T-cell (primary cell): ENCODE measurements at places on chromosomes 3 and 15. TPM values are rescaled to one million over a fixed set of nuclear protein-coding genes. Genes with fewer than 3 reads are reported as not detected.

DNA sequence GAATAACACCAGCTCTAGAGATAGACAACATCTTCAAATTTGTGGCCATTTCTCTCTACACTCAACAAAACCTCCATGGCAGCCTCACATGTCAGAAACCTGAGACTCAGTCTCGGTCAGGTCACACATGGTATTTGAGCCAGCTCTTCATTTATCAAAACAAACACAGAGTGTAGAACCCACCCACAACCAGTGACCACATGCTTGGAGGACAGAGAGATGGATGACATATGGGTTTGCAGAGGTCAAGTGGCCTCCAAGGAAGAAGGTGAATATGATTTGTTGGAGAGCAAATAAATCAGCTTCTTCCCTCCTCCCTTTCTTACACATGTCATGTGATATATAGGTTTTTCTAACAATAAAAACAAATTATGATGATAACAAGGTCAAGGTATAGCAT, 278.1 kb upstream of the LRTM1 start:
- DNase-seq, result no peak

UCN2 gene
- not detected for total RNA-seq

DNA sequence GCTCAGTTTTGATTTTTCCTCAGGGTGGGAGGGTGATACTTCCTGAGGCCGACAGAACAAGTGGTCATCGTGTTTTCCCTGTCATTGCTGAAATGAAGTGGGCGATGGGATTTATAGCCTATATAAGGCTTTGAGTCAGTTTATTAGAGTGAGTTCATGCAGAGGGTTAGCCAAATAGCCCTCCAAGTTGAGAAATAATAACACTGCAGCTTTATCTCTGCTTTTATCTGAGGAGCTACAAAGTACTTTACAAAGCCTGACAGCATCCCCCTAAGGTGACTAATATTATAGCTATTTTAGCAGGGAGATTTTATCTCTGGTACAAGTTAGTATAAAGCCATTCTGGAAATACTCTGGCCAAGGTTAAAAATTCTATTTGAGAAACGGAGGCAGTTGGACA, 389.6 kb downstream of the MFSD1 start:
- no peak for DNase-seq

GOLGA8R gene
- total RNA-seq, result 4.0 TPM

DNA sequence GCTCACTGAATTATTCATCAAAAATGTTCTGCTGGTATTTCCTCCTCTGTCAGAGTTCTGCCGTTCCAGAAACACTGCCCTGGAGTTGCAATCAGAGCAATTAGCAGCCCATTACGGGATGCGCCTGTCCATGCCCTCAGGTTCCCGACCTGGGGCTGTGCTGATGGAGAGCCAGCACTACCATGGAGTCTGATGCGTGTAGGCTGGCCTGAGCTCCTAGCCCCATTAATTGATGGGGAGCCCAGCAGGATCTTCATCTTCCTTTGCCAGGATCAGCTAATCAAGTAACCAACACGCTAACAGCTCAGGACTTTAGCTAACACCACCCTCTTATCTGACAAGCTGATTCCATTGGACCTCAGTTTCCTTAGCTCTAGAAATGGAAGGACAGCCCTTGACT, 164.2 kb downstream of the ABHD5 start:
- DNase-seq, result no peak

DNA sequence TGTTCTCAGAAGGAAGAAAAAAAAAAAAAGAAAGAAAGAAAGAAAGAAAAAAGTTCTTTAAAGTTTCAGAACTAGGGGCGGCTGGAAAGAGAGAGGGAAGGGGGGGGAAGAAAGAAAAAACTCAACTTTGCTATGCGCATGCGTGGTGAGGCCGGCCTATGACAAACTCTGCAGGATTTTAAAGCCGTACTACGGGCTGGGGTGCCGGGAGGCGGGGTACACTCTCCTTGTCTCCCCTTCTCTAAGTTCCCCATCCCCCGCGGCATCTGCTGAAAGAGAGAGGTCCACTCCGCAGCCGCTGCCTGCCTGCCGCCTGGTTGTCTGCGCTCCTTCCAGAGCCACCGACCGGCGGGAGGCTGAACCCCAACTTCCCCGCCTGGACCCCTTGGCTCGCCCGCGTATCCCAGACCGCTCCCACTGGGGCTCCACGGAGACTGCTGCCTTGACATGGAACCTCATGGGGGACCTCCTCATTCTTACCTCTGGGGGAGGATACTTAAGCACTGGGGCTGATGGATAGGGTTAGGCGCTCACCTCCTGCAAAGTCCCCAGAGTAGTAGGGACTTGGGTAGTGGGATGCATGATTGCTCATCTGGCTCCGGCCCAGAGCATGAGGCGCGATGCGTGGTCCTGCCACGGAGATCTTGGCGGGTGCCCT, 1.4 kb upstream of the WNT5A start:
- DNase-seq, result no peak

- DNase-seq, result no peak
These were observed 7.5 kb downstream of the C3orf22 start for GRCh38 chr3:126551121-126551838.

- DNase-seq, result no peak
These were observed 73.1 kb downstream of the PCOLCE2 start for GRCh38 chr3:142815803-142816202.

GRIP2 gene
- not detected for total RNA-seq

- DNase-seq, result no peak
These were observed 199.7 kb downstream of the CHL1 start for GRCh38 chr3:396293-396692.

GRCh38 chr15:60583194-60583593, 104.3 kb upstream of the ICE2 start:
- DNase-seq, result no peak

RPP25 gene
- 0.79 TPM for total RNA-seq

DNA sequence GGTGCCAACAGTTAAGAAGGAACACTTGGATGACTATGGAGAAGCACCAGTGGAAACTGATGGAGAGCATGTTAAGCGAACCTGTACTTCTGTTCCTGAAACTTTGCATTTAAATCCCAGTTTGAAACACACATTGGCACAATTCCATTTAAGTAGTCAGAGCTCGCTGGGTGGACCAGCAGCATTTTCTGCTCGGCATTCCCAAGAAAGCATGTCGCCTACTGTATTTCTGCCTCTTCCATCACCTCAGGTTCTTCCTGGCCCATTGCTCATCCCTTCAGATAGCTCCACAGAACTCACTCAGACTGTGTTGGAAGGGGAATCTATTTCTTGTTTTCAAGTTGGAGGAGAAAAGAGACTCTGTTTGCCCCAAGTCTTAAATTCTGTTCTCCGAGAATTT, 3.0 kb downstream of the SKIL start:
- DNase-seq, result no peak

- DNase-seq, result no peak
These were observed 734.0 kb upstream of the NR2F2 start for GRCh38 chr15:95596496-95596895.

PARP9 gene
- total RNA-seq, result 21.5 TPM

DNA sequence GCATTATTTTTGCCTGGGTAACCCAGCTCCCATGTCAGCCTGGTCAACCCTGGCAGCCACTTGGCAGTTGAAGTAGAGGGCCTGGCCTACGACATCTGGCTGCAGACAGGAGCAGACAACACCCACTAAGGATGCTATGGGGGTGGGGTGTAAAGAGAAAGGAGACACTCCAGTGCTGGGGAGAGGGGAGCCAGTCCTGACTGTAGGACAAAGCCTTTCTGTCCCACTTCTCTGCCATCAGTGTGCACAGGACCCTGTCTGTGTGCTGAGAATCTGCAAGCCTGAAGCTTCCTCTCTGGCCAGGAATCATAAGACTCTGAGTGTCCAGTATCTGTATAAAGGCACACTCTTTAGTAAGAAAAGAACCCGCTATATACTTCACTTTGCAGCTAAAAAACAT, 96.3 kb upstream of the CHRM5 start:
- no peak for DNase-seq

VIPR1 gene
- 92.4 TPM for total RNA-seq

SNTN gene
- not detected for total RNA-seq

DNA sequence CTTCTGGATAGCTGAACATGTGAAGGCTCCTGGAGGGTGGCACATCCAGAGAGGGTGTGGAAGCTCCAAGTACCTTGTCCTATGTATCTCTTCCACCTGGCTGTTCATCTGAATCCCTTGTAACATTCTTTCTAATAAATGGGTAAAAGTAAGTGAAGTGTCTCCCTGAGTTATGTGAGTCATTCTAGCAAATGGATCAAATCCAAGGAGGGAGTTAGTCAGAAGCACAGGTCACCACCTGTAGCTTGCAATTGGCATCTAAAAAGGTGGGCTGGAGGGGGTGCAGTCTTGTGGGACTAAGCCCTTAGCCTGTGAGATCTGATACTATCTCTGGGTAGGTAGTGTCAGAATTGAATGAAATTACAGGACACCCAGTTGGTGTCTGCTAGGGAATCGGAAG, 71.0 kb downstream of the WWTR1 start:
- no peak for DNase-seq

SPINK8 gene
- not detected for total RNA-seq

DNA sequence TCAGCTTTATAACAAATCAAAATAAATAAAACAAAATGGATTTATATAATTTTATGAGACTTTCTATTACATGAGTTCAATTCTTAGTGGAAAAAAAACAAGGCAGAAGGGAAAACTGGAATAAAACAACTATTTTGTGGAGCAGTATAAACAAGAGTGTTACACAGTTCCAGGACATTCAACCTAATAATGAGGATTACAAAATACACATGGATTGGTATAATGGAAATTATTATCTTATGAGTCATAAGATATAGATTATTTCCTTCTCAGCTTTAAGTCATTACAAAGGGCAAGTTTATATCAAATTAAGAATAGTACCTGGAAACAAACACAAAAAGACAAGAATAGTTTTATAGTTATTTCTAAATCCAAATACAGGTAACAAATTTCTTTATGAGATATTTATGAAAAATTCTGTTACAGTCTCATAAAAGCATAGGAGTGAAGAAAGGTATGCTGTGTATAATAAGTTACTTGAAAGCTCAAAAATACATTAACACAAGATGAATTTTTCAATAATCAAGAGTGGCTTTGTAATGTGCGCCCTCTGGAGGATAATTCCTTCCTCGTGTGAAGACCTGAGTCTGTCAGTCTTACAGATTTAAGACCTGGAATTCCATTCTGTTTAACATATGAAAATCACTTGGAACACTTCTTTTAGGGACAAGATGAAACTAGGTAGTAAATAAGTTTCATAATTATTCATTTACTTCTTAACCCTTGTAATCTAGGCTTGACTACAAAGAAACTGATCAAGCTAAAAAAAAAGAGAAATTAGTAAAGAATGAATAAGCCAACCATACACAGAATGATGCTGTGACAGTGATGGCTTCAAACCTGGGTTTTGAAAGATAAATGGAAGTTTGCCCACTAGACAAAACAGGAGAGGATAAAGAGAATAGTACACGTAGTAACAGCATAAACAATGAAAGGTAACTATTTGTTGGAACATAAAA, 9.5 kb downstream of the COPS2 start:
- DNase-seq, result no peak

- no peak for DNase-seq
These were observed 30.6 kb downstream of the TBC1D2B start for GRCh38 chr15:78046796-78047341.

RARB gene
- total RNA-seq, result not detected
